Activated CD4-positive, alpha-beta memory T cell treated with anti-CD3 and anti-CD28 coated beads, Interleukin-2, amount 10 ng/mL, durations not matched to agents 7 days and 5 days (primary cell): ENCODE measurements at places on chromosomes 1 and 21. TPM values are rescaled to one million over a fixed set of nuclear protein-coding genes. Genes with fewer than 3 reads are reported as not detected.
A peak's percentile ranks its signal among the peaks of the same experiment; 100 is the strongest.

- DNase-seq, result no peak
- no peaks in the 10 kb centered on the region for H3K36me3 ChIP-seq
- H3K4me1 ChIP-seq, result no peaks in the 10 kb centered on the region
- no peak overlapping the region for H3K4me3 ChIP-seq
- peaks cover 15% of the 10 kb centered on the region for H3K27me3 ChIP-seq
Observed at GRCh38 chr1:168939110-168939946, 167.2 kb upstream of the ATP1B1 start.

GRCh38 chr1:87141556-87141955, 187.1 kb upstream of the LMO4 start:
- H3K4me3 ChIP-seq, result no peak overlapping the region
- no peaks in the 10 kb centered on the region for H3K4me1 ChIP-seq
- H3K36me3 ChIP-seq, result no peaks in the 10 kb centered on the region
- no peak overlapping the region for H3K27ac ChIP-seq
- peaks cover 19% of the 10 kb centered on the region for H3K27me3 ChIP-seq
- no peak for DNase-seq

GRCh38 chr1:48495166-48495565, 23.2 kb upstream of the SPATA6 start:
- H3K27ac ChIP-seq, result no peak overlapping the region
- H3K36me3 ChIP-seq, result no peaks in the 10 kb centered on the region
- no peak overlapping the region for H3K4me3 ChIP-seq
- H3K27me3 ChIP-seq, result no peaks in the 10 kb centered on the region
- H3K4me1 ChIP-seq, result peaks cover 1% of the 10 kb centered on the region

Gene ADGRL4
- total RNA-seq, result not detected

GRCh38 chr1:228101614-228101993, 1.5 kb downstream of the C1orf35 start:
- no peaks in the 10 kb centered on the region for H3K27me3 ChIP-seq
- H3K4me3 ChIP-seq, result peak overlapping the region; percentile 85
- H3K4me1 ChIP-seq, result peaks cover 33% of the 10 kb centered on the region
- DNase-seq, result no peak
